ENCODE measurements at places on chromosomes 2 and 18.

DNA sequence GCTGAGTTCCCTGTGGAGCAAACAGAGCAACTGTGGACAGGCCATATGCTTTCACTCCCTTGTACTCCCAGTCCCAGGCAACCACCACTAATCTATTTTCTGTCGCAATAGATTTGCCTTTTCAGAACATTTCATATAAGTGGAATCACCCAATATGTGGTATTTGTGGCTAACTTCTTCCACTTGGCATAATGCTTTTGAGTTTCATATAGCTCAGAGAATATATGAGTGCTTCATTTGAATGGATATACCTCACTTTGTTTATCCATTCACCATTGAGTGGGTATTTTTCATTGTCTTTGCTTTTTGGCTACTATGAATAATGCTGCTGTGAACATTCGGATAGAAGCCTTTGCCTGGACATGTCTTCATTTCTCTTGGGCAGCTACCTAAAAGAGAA, 151.9 kb downstream of the CERS6 start:
- DNase-seq = no peak

DNA sequence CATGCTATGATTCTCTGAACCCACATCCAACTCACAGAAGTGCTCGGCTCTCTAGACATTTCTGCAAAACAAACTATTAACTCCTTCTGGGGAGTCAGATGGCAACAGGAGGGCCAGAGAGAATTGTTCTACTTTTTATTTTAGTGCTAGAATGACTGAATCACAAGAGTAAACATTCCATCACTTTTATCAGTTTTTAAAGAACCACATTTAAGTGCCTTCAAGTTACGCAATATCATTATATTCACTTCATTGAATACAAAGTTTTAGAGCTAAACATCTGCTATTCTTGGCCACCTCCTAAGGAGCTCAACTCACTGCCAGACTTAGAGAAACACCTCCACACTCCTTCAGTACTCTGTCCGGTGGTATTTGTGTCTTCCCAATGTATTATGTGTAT, 22.4 kb downstream of the B4GALT6 start:
- no peak for DNase-seq

- DNase-seq = no peak
Measured at GRCh38 chr18:52936931-52937330, 596.9 kb downstream of the DCC start.

DNA sequence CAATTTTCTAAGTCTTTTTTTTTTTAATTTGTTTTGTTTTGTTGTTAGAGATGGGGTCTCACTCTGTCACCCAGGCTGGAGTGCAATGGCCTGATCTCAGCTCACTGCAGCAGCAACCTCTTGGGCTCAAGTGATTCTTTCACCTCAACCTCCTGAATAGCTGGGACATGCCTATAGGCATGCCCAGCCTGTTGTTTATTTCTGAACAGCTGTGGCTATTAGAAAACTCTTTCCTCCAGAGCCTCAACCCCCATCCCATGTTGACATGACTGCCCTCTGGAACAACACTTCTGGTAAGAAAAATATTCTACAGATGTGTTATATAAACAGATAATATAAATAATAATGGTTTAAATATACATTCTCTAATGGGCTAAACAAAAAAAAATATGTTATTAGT, 44.4 kb upstream of the TWSG1 start:
- no peak for DNase-seq

- no peak for DNase-seq
Measured at GRCh38 chr18:55136258-55136657, 177.0 kb upstream of the CCDC68 start.

- no peak for DNase-seq
Measured at GRCh38 chr2:231012463-231012862, 16.5 kb downstream of the SPATA3 start.

- DNase-seq = no peak
Measured at GRCh38 chr2:17827316-17827715, 11.1 kb downstream of the MSGN1 start.

GRCh38 chr18:38368246-38368645, 802.6 kb upstream of the CELF4 start:
- DNase-seq = no peak

- no peak for DNase-seq
Measured at GRCh38 chr18:78501251-78501650, 478.4 kb upstream of the SALL3 start.

DNA sequence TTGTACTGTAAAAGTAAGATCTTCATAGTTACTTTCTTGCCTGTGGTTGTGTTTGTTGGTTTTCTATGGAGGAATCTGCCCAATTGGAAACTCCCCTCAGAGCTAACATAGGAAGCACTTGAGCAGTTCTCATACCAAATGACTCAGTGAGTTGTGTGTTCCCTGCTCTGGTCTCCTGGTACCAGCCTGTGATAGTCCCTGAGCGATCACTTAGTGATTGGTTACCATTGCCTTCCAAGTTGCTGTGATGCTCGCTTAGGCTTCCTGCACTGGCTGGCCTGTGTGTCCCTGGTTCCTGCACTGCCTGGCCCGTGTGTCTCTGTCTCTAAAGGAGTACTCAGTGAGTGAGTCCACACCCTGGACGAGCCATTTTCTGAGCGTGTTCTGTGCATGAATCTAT, 133.0 kb downstream of the MAP4K4 start:
- no peak for DNase-seq

DNA sequence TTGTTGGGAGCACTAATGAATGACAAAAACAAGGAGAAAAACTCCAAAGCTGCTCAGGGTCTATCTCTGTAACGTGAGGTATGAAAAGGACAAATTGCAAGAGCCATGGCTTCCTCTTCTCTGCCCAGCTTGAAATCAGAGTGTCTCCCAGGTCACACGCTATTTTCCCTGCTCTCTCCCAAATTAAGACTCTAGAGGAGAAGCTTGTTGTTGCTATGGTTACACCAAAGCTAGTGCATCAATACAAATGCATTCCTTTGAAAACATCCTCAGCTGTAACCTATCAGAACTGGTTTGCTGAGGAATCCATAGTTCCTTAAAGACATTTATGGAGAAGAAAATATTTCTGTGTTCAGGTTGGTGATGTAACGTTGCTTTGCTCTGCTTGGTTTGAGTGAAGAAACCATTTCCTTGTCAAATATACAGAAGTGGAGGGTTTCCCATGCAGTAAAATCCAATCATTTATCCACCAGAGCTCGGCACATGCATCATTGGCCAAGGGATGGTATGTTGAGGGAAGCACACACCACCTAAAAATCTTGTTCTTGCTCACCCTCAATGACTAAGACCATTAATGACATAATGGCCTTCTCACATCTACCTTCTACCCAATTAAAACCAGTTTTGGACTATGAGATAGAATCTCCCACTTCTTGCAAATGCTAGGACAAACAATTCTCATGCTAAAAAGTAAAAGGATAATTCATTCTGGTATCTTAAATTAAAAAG, 2135.6 kb upstream of the CELF4 start:
- no peak for DNase-seq

Data from NCI-H1417 treated with DMSO at 0.1 percent for 48 hours (cell line).